ENCODE measurements at places on chromosomes 4 and X.

GRCh38 chr4:8099981-8100464, 58.6 kb downstream of the ABLIM2 start:
- DNase-seq = no peak

GRCh38 chrX:152641996-152642395, 4.3 kb downstream of the GABRQ start:
- peak; percentile 74 for DNase-seq

DNA sequence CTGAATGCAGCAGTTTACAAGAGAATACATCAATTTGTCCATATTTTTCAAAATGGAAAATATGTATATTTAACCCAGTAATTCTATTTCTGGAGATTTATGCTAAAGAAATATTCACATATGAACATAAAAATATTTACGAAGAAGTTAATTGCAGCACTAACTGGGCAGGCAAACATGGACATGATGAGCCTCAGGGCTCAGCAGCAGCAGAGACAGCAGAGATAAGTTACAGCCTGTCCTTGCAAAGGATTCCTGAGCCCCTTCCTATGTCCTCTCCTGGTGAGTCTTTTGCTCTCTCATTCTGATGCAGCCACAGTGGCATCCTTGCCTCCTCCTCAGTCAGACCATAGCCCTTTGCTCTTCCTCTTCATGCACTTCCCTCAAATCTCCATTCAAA, 680.6 kb upstream of the CPEB2 start:
- DNase-seq = no peak

DNA sequence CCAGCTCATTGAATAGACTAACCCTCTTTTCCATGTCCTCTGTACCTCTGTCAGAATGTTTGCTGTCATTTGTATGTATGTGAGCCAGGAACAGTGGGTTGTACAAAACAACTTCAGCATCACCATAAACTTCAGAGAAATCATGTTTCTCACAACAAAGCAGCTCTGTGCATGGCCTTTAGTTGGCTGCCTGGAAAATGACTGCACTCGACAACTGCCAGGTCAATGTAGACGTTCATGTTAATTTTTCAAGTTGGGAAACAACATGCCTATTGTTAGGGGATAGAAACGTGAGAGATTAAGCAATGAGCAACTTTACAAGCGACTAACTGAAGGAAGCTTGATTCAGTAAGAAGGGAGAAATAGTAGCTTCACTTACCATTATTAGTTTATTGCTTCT, 17.9 kb upstream of the CXCL11 start:
- no peak for DNase-seq

GRCh38 chr4:138290805-138291204, 48.7 kb upstream of the SLC7A11 start:
- no peak for DNase-seq

- DNase-seq = no peak
Observed at GRCh38 chr4:39715788-39716187, 17.9 kb downstream of the UBE2K start.

DNA sequence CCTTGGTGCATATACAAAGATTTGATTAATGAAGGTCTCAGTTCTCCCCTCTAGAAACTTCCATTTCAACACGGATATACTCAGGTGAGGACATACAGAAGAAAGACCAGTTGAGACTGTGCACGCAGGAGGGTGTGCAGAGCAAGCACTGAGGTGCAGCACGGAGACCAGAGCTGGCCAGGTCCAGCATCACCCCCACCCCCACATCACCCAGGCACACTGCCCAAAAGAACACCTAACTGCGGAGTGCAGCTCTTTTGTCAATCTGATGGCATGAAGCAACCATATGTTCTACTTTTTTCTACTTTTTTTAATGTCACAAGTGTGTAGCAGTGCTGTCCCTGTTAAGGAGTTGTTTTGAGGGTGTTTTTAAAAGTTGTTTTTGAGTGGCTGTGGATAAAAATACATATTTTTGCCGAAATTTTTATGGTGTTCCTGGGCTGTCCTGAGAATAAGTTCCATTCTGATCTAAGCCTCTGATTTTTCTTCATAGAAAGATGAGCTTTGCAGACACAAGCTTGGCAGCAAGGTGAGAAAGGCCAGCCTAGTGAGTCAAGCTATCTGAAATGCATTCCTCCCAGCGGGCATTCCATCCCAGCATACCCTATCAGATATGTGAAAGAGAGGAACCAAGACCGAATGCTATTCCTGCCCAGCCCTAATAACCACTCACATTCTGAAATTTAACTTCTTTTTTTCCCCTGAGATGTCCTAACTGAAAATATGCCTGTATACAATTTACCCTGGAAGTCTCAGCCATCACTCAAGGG, 173.7 kb downstream of the PTTG2 start:
- DNase-seq = no peak

GRCh38 chr4:145815626-145816025, 123.0 kb downstream of the ZNF827 start:
- no peak for DNase-seq

All from NCI-H82 (cell line).